ENCODE measurements at places on chromosomes 4 and X. TPM values are rescaled to one million over a fixed set of nuclear protein-coding genes. Genes with fewer than 3 reads are reported as not detected.

Gene LRP2BP
- total RNA-seq, result 0.17 TPM

Gene FAM114A1
- 30.8 TPM for total RNA-seq

Gene HOPX
- total RNA-seq, result not detected

Gene HMGN5
- total RNA-seq, result 2.3 TPM

Gene OCIAD1
- 124 TPM for total RNA-seq

Gene PITX2
- total RNA-seq, result 0.76 TPM

Gene EREG
- total RNA-seq, result 10.2 TPM

Gene TMEM47
- 1.2 TPM for total RNA-seq

Gene NSG1
- 8.1 TPM for total RNA-seq

Gene AMTN
- not detected for total RNA-seq
